ENCODE measurements at places on chromosomes 6 and 20. TPM values are rescaled to one million over a fixed set of nuclear protein-coding genes. Genes with fewer than 3 reads are reported as not detected.
A peak's percentile ranks its signal among the peaks of the same experiment; 100 is the strongest.

DNA sequence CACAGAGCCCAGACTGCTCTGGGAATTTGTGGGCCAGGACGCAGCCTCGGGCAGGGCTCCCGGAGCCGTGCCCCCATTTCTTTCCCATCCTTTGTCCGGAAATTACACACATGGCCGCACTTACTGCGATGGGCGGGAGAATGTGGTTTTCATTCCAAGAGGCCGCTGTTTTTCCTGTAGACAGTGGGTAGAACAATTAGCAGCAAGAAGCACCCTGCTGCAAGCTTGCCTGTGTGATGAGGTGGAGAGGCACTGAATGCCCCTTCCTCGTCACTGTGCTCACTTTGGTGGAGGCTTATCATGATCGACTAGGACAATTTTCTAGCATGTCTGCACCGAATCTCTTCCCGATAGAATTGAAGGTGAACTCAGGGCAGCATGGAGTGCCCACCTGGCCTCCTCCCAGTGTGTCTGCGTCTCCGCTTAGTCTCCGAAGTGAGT, 102.8 kb downstream of the DACT2 start:
- H3K27ac ChIP-seq: no peak overlapping the region
- no peak overlapping the region for H3K4me3 ChIP-seq
- peaks cover 7% of the 10 kb centered on the region for H3K27me3 ChIP-seq
- no peaks in the 10 kb centered on the region for H3K4me1 ChIP-seq

DNA sequence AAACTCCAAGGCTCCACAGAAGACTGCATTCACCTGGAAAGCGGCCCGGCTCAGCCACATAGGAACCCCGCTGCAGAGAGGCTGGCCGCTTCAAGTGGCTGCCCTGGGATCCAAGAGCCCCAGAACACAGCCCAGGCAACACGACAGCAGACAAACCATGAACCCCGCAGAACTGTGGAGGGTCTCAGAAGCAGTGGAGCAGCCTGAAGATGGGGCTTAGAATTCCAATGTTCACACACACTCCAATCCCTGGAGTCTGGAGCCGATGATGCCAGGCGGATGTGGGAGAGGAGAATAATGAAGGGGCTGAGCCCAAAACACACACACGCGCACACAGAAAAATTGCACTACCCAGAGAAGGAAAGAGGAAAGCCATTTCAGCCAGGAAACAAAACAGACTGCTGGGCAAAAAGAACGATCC, 52.4 kb downstream of the NINL start:
- DNase-seq: no peak
- no peaks in the 10 kb centered on the region for H3K27me3 ChIP-seq
- H3K4me3 ChIP-seq: no peak overlapping the region
- peaks cover 5% of the 10 kb centered on the region for H3K4me1 ChIP-seq
- no peak overlapping the region for H3K27ac ChIP-seq

ADIG gene
- total RNA-seq: not detected

DNA sequence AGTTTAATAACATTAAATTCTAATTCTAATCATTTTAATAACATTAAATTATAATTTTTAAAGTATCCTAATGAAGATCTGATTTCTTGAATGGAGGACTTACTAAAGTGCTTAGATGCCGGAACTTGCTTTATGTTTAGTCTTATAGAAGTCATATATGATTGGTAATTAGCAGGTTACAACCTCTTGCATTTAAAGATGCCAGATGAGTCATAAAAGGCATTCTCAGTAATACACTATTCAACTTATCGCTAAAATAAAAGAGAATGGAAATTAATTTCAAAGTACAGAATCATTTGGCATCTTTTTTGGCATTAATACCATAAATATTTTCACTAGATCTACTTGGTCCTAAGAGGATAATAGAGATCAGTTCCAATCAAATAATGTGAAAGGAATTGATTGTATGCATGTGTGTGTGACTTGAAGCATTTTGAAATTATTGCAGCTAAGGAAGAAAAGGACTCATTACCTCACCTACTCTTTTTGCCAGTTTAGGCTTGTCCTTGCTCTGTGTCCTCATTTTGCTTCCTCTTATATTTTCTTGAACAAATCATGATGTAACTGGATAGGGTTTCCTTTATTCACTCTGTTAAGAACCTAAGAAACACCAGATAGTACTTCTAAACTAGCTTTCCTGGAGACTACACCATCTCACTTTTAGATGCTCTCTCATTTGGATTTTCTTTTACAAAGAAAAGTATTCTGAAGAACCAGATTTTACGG, 2.7 kb downstream of the COL21A1 start:
- H3K27ac ChIP-seq: no peak overlapping the region
- peaks cover 10% of the 10 kb centered on the region for H3K27me3 ChIP-seq
- DNase-seq: no peak
- no peaks in the 10 kb centered on the region for H3K36me3 ChIP-seq
- no peaks in the 10 kb centered on the region for H3K4me1 ChIP-seq

DNA sequence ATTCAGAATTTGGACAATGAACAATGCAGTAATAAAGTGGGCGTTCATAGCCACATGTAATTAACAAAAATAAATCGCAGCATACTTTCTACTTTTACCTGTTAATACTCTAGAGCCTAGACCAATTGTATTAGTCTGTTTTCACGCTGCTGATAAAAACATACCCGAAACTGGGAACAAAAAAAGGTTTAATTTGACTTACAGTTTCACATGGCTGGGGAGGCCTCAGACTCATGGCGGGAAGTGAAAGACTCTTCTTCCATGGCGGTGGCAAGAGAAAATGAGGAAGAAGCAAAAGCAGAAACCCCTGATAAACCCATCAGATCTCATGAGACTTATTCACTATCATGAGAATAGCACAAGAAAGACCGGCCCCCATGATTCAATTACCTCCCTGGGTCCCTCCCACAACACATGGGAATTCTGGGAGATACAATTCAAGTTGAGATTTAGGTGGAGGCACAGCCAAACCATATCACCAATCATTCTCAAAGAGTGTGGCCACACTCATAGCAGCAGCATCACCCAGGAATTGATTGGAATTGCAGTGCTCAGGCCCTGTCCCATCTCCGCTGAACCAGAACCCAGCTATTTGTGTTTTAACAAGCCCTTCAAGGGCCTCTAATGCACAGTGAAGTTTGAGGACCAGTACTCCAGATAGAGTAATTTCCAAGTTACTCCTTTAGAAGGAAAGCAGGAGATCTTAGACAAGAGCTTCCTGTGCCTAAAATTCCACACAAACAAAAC, 650.0 kb downstream of the KIF16B start:
- H3K4me3 ChIP-seq: no peak overlapping the region
- H3K27ac ChIP-seq: no peak overlapping the region
- no peaks in the 10 kb centered on the region for H3K27me3 ChIP-seq
- peaks cover 3% of the 10 kb centered on the region for H3K36me3 ChIP-seq
- DNase-seq: no peak
- H3K4me1 ChIP-seq: no peaks in the 10 kb centered on the region

DNA sequence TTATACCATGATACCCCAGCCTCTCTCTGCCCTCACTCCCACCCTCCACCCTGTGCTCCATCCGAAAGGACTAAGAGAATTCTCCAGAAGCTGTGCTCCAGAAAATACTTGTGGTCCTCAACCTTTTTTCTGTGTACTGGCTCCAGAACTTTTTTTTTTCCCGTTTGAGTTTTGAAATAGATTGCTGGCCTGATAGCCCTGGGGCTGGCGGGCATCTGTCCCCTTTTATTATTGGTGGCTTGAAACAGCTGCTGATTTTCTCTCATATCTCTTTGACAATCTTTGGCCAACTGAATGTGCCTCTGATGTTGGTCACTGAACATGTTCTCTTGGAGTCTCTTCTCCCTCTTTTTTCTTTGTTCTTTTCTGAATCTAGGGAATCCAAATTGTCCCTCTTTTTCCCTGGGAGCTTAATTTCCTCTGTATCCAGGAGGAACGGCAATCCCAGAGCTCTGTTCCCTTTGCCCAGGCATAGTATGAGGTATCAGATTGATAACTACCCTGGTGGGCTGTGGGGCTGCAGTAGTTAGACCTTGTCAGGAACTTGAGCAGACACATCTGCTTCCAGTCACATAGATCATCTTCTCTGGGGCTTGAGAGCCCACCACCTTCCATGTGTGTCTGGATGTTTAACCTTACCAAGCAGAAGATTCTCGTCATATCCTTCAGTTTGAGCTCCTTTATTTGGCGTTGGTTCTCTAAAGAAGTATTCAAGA, 1.6 kb downstream of the PPARD start:
- peak overlapping the region; percentile 99 for H3K27ac ChIP-seq
- H3K27me3 ChIP-seq: no peaks in the 10 kb centered on the region
- H3K36me3 ChIP-seq: peaks cover 12% of the 10 kb centered on the region
- DNase-seq: no peak
- H3K4me3 ChIP-seq: peak overlapping the region; percentile 100
- peaks cover 56% of the 10 kb centered on the region for H3K4me1 ChIP-seq

GRCh38 chr20:39941245-39941644, 747.8 kb downstream of the MAFB start:
- H3K36me3 ChIP-seq: no peaks in the 10 kb centered on the region
- no peaks in the 10 kb centered on the region for H3K27me3 ChIP-seq
- H3K4me3 ChIP-seq: no peak overlapping the region
- no peak overlapping the region for H3K27ac ChIP-seq

COL9A3 gene
- total RNA-seq: 0.31 TPM

BPIFB4 gene
- total RNA-seq: not detected

LRRC1 gene
- 3.6 TPM for total RNA-seq

RIPPLY2 gene
- total RNA-seq: not detected

Data from activated T-cell treated with anti-CD3 and anti-CD28 coated beads, Interleukin-2, amount 50 U/mL, for 72 hours (primary cell).